Suprapubic skin (tissue), 4 donors: ENCODE measurements at places on chromosomes 16 and 17.

DNA sequence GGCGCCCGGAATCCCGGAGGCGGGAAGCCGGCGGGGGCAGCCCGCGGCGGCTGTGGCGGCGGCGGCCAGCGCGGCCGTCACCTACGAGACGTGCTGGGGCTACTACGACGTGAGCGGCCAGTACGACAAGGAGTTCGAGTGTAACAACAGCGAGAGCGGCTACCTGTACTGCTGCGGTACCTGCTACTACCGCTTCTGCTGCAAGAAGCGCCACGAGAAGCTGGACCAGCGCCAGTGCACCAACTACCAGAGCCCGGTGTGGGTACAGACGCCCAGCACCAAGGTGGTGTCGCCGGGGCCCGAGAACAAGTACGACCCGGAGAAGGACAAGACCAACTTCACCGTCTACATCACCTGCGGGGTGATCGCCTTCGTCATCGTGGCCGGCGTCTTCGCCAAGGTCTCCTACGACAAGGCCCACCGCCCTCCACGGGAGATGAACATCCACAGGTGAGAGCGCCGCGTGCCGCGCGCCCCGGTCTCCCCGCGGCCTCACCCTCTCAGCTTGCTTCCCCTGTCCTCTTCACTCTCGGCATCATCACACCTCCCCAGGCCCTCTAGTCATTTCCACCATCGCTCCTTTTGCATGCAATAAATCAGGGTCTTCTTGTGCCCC lies 706 bp downstream of the SHISA6 start:
- no peaks in the 10 kb centered on the region for H3K36me3 ChIP-seq
- H3K27ac ChIP-seq: no peak overlapping the region
- H3K4me3 ChIP-seq: peak overlapping the region; percentile 55
- peaks cover 44% of the 10 kb centered on the region for H3K27me3 ChIP-seq

DNA sequence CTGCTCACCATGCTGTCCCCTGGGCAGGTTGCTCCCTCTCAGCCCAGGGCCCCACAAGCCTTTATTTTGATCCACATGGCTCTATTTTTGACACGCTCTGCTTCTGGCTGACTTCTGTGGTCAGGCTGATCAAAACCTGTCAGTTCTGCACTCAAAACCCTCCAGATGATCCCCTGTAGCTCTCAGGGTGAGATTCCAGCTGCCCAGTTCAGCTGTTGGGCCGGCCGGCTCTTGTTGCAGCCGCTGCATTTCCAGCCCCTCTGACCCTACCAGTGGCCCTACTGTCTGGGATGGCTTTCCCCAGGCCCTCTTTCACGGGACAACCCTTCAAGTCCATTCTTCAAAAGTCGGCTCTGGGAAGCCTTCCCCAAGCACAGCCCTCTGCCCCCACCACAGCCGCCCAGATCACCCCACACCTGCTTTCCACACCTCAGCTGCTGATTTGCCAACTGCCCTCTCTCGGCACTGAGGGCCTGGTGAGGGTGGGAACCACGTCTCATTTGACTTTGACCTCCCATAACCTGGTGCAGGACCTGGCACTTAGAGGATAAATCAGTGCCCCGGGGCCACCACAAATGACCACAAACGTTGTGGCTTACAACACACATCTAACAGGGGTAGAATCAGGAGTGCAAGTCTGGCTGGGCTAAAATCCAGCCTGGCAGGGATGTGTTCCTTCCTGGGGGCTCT lies 16.3 kb upstream of the CACNG4 start:
- peaks cover 29% of the 10 kb centered on the region for H3K4me1 ChIP-seq
- peaks cover 51% of the 10 kb centered on the region for H3K27me3 ChIP-seq
- no peak for DNase-seq
- H3K4me3 ChIP-seq: no peak overlapping the region

DNA sequence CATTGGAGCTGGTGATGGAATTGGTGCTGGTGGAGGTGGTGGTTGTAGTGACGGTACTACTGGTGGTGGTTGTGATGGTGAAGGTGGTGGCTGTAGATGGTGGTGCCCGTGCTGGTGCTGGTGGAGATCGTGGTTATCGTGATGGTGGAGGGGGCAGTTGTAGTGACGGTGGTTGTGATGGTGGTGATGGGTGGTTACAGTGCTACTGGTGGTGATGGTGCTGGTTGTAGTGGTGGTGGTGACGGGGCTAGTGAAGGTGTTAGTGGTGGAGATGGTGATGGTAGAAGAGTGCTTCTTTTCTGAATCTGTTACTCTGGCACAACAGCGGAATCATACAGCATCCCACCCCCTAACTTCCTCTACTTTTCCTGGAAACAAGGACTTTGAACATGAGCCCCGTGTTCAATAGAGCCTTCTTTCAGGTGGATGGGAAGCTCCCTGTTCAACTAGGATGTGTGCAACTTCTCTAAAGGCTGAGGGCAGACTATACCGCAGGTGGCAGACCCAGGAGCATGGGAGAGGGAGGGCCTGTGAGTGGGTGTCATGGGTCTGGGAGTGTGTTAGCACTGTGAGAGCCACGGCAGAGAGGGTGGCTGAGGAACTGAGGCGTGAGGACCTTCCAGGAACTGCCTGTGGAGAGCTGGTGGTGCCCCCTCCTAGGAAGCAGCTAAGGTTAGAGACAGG lies 8.2 kb downstream of the TBX21 start:
- H3K27me3 ChIP-seq: peaks cover 54% of the 10 kb centered on the region
- no peaks in the 10 kb centered on the region for H3K4me1 ChIP-seq
- no peak overlapping the region for H3K27ac ChIP-seq
- H3K4me3 ChIP-seq: no peak overlapping the region

DNA sequence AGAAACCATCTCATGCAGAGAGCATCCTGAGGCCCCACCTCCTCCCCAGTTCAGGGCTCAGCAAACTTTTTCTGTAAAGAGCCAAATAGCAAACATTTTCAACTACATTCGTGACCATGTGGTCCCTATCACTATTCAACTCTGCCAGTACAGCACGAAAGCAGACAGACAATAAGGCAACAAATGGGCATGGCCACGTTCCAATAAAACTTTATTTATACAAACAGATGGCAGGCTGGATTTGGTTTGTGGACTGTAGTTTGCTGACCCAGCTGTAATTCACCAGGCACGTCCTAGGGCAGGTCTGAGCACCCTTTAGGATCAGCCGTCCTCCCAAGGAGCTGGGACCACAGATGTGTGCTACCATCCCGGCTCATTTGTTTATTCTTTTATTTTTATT lies 27.1 kb upstream of the GPRC5C start:
- H3K27me3 ChIP-seq: peaks cover 6% of the 10 kb centered on the region
- no peaks in the 10 kb centered on the region for H3K4me1 ChIP-seq

- H3K4me3 ChIP-seq: no peak overlapping the region
- peaks cover 5% of the 10 kb centered on the region for H3K4me1 ChIP-seq
- no peaks in the 10 kb centered on the region for H3K27me3 ChIP-seq
- no peak for DNase-seq
- no peak overlapping the region for H3K27ac ChIP-seq
- H3K36me3 ChIP-seq: peaks cover 100% of the 10 kb centered on the region
Measured at GRCh38 chr16:69747115-69747514, 7.6 kb downstream of the NOB1 start.

DNA sequence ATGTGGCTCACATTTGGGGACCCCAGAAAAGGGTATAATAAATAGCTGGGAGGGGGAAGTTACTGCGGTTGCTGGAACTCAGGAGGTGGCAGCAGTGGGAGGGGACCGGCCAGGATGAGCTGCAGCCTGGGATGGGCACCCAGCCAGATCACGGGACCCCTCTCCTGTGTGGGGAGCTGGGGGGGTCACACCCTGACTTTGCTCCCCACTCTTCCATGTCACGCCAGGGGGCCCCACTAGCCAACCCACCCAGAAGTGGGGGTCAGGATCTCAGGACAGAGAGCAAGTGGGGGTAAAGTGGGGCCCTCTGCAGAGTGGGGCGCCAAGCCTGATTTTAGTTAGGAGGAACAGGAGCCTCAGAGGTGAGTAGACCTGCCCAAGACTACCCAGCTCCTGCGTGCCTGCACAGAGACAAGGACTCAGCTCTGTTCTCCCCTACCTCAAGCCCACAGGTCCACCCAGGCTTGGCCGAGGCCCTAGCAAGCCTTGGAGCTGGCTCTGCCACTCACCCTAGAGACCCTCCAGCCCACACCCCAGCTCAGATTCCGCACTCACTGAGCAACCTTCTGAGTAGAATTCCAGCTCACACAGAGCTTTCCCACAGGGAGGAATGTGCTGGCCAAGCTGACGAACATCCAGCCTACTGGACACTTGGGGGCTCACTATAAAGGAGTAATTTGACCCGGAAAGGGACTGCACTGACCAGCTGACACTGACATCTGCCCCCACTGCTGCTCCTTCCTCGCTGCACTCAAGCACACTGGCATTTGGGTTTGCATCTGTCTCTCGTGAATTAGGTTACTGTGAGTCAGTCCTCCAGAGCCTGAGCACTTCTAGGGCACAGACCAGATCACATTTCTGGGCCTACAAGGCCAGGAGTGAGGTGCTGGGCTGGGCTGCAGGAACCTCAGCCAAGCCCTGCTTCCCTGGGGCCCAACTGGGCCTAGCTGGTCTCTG lies 310.1 kb downstream of the C16orf95 start:
- H3K27me3 ChIP-seq: peaks cover 14% of the 10 kb centered on the region
- H3K4me1 ChIP-seq: no peaks in the 10 kb centered on the region
- peak; percentile 38 for DNase-seq

- no peaks in the 10 kb centered on the region for H3K36me3 ChIP-seq
- H3K27me3 ChIP-seq: no peaks in the 10 kb centered on the region
- DNase-seq: no peak
- no peaks in the 10 kb centered on the region for H3K4me1 ChIP-seq
- H3K4me3 ChIP-seq: no peak overlapping the region
Measured at GRCh38 chr16:88491560-88492310, 38.7 kb downstream of the ZFPM1 start.

- no peaks in the 10 kb centered on the region for H3K36me3 ChIP-seq
- no peak overlapping the region for H3K4me3 ChIP-seq
- DNase-seq: no peak
- H3K27ac ChIP-seq: no peak overlapping the region
- H3K4me1 ChIP-seq: no peaks in the 10 kb centered on the region
Measured at GRCh38 chr17:57152967-57153528, 68.0 kb downstream of the AKAP1 start.

GRCh38 chr17:30376621-30377452 lies 1.9 kb upstream of the CPD start:
- no peaks in the 10 kb centered on the region for H3K36me3 ChIP-seq
- no peak for DNase-seq
- no peak overlapping the region for H3K4me3 ChIP-seq

GRCh38 chr17:75249564-75249963 lies 11.8 kb downstream of the GGA3 start:
- H3K27ac ChIP-seq: peak overlapping the region; percentile 62
- no peaks in the 10 kb centered on the region for H3K27me3 ChIP-seq
- H3K4me1 ChIP-seq: peaks cover 21% of the 10 kb centered on the region
- peak overlapping the region; percentile 26 for H3K4me3 ChIP-seq
- DNase-seq: no peak
- H3K36me3 ChIP-seq: peaks cover 21% of the 10 kb centered on the region

GRCh38 chr17:35554668-35555067 lies 6.0 kb downstream of the SLFN14 start:
- no peaks in the 10 kb centered on the region for H3K4me1 ChIP-seq
- no peaks in the 10 kb centered on the region for H3K36me3 ChIP-seq
- no peak for DNase-seq
- H3K4me3 ChIP-seq: no peak overlapping the region
- H3K27me3 ChIP-seq: peaks cover 23% of the 10 kb centered on the region

DNA sequence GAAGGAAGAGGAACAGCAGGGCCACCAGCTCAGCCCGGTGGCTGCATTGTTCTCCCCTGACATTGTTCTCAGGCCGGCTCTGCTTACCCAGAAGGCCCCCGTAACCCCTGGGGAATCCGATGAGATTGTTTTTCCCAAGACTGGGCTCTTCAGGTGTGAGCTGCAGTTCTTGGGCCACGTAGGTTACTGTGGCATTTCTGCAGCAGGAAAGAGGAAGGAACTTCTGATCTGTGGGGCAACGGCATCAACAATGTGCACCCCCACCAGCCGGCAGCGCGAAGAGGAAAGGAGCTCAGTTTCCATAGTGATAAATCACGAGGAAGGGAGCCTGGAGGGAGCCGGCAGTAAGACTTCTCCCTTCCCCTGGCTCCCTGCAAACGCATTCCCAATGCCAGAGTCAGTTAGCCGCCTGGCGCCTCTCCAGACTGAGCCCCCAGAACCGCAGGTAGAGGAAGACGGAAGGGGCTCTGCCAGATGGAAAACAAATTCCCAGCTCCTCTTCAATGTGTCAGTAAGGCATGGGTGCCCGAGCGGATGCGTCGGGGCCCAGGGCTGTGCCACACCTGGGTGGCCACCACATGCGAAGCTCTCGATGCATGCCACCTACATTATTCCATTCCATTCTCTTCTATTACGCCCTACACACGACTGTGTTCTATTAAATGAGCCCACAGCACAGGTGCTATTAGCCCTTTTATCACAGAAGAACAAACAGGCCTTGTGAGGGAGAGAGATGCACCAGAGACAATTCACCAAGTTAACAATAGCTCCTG lies 21.5 kb upstream of the PECAM1 start:
- no peaks in the 10 kb centered on the region for H3K36me3 ChIP-seq
- H3K27me3 ChIP-seq: no peaks in the 10 kb centered on the region
- peak overlapping the region; percentile 28 for H3K4me3 ChIP-seq
- H3K4me1 ChIP-seq: peaks cover 20% of the 10 kb centered on the region
- DNase-seq: peak; percentile 82

DNA sequence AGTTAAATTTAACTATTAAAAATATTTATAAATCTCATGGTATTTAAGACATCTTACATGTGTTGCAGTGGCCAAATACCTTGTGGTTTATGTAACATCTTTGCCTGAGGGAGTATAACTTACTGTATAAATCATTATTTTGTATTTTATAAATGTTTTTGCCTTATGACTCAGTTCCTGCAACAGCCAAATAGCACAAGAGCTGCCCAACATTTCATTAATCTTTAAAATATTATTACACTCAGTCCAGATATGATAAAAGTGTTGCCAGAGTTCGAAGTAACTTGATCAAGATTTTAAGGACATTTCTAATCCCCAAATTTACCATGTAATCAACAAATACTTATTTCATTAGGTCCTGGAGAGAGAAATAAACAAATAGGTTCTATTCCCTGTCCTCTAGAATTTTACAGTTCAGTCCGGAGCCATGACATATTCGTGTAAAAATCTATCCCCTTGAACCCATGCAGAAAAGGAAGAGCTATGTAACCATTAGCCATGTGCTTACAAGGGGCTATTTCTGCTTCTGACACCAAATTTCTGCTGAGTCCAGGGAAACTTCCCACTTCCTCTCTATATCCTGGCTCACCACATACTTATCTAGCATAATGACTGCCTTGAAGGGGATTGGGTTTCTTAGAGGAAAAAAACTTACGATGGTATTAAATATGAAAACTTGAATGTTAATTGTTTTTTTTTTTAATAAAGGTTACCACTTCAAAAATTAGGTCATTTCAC lies 44.0 kb downstream of the IRX6 start:
- H3K27me3 ChIP-seq: no peaks in the 10 kb centered on the region
- peak overlapping the region; percentile 19 for H3K27ac ChIP-seq
- peaks cover 16% of the 10 kb centered on the region for H3K4me1 ChIP-seq

GRCh38 chr16:35492225-35492624 lies 2032.8 kb downstream of the TP53TG3F start:
- H3K4me1 ChIP-seq: no peaks in the 10 kb centered on the region
- H3K27ac ChIP-seq: no peak overlapping the region
- H3K4me3 ChIP-seq: no peak overlapping the region
- no peak for DNase-seq
- no peaks in the 10 kb centered on the region for H3K27me3 ChIP-seq
- H3K36me3 ChIP-seq: no peaks in the 10 kb centered on the region
